ENCODE measurements at places on chromosomes 3 and 15. TPM values are rescaled to one million over a fixed set of nuclear protein-coding genes. Genes with fewer than 3 reads are reported as not detected.

The TARS3 gene
- total RNA-seq = 10.6 TPM

GRCh38 chr3:26236531-26236930 is 386.0 kb upstream of the LRRC3B start:
- H3K4me1 ChIP-seq = 0 out of 2 replicates have a peak, but pooled peaks cover 2% of the 10 kb centered on the region
- H3K36me3 ChIP-seq = no peaks in the 10 kb centered on the region
- H3K4me3 ChIP-seq = no peak overlapping the region
- no peak overlapping the region for H3K27ac ChIP-seq
- no peaks in the 10 kb centered on the region for H3K27me3 ChIP-seq

DNA sequence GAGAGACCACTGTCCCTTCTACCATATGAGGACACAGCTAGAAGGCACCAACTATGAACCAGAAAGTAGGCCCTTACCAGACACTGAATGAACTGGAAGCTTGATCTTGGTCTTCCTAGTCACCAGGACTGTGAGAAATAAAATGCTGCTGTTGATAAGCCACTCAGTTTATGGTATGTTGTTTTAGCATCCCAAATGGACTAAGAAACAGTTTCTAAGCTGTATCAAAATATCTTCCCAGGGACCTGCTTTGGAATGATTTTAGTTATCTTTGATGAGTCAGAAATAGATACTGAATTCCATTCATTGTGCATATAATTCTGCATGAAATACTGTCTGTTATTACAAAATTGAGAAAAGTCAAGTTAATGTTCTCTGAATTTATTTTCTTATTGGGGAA is 18.6 kb downstream of the WDR76 start:
- H3K4me3 ChIP-seq = no peak overlapping the region
- no peak overlapping the region for H3K27ac ChIP-seq
- DNase-seq = no peak

The SKOR1 gene
- 0.11 TPM for total RNA-seq

The XIRP1 gene
- not detected for total RNA-seq

DNA sequence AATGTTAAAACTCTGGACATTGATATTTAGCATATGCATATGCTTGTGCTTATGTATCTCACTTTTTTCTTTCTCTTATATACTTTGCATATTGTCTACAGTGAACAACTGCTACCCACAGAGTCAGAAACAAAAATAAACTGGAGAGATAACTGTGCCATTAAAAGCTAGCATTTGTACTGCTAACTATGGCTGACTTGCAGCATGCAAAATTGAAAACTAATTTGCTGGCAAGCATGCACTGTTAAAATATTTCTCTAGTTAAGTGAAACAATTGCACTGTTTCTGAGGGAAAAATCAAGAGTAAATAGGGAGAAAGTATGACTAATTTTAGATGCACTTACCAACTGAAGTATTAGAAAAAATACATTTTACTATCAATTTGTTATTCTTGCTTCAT is 177.8 kb downstream of the CBLB start:
- H3K4me3 ChIP-seq = no peak overlapping the region
- no peaks in the 10 kb centered on the region for H3K27me3 ChIP-seq
- H3K36me3 ChIP-seq = peaks cover 6% of the 10 kb centered on the region
- H3K4me1 ChIP-seq = peaks cover 4% of the 10 kb centered on the region
- DNase-seq = no peak

DNA sequence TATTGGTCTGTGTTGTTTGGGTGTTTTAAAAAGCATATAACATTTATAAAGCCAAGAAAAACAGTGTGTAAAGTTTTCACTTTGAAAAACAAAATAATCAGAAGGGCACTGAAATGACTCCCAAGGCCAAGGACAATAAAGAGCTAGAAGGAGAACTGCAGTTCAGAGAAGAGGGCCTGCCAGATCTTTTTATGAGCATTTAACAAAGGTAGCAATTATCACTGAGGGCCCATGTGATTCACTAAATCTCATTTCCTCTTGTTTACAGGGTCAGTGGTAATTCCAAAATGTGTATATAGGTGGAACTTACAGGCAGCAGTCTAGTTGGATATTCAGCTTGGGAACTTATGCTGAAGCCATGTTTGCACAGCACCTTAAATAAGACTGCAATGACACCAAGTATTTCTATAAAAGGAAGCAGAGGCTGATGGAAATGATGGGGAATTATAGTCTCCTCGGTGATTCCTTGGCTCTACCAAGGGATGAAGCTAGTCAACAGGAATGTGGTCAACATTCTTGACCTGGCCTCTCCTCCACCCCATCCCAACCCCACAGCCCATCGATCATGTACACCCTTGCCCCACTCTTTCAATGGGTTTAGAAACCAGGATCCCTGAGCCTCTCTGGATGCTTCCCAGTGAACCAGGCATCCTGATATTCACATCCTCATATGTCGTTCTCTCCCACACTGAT is 54.4 kb upstream of the THUMPD3 start:
- H3K36me3 ChIP-seq = no peaks in the 10 kb centered on the region
- DNase-seq = no peak
- H3K27ac ChIP-seq = no peak overlapping the region
- H3K4me3 ChIP-seq = no peak overlapping the region
- no peaks in the 10 kb centered on the region for H3K4me1 ChIP-seq
- no peaks in the 10 kb centered on the region for H3K27me3 ChIP-seq

DNA sequence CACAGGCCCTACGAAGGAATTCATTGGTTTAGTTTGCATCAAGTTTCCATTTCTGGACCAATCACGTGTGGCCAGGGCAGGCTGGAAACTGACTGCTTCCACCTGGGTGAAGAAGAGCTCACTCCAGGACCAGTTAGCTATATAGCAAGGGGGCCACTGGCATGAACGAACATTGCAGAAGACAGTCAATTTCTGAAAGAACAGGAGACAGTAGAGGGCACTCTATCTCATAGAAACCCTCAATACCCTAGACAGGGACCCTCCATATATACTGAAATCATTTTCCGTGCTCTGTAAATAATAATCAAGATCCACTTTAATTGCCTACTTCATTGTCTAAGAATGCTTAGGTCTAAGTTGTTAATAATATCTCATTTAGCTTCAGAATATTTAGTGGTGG is 215.6 kb downstream of the CADPS start:
- H3K27ac ChIP-seq = no peak overlapping the region
- 0 out of 2 replicates have a peak, but pooled peaks cover 3% of the 10 kb centered on the region for H3K4me1 ChIP-seq
- H3K4me3 ChIP-seq = no peak overlapping the region
- no peaks in the 10 kb centered on the region for H3K36me3 ChIP-seq
- DNase-seq = no peak

- H3K27ac ChIP-seq = no peak overlapping the region
- no peak overlapping the region for H3K4me3 ChIP-seq
- H3K27me3 ChIP-seq = no peaks in the 10 kb centered on the region
Observed at GRCh38 chr3:150985711-150986110, 13.2 kb upstream of the CLRN1 start.

DNA sequence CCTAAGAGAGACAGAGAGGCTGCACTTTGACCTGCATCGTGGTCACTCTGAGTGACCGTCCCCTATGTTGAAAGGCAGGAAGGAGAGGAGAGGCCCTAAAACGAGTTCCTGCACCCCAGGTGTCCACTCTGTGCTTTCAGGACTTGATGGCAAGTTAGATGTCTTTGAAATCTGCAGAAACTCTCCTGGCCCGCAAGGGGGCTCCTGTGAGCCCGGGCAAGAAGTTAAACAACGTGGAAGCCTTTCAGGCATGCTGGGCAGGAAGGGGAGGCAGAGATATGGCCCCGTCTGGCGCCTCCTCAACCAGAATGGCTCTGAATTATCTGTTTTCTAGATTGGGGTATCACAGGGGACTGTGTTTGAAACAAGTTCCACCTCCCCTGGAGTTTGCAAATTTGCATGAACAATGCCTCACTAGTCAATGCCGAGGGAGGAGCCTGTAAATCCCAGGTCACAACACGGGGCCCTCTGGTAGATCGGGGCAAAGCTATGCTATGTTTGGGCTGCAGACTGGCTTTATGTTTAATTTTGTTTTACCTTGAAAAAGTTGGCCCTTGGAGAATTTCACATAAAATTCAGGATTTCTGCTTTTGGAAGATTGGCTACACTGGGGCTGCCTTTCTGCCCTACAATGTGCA is 9.8 kb downstream of the CTXND1 start:
- H3K4me3 ChIP-seq = no peak overlapping the region
- H3K36me3 ChIP-seq = no peaks in the 10 kb centered on the region
- peak; percentile 73 for DNase-seq
- H3K4me1 ChIP-seq = peaks cover 8% of the 10 kb centered on the region

The NRROS gene
- 5.1 TPM for total RNA-seq

- no peaks in the 10 kb centered on the region for H3K27me3 ChIP-seq
- H3K36me3 ChIP-seq = peaks cover 2% of the 10 kb centered on the region
- DNase-seq = no peak
- H3K27ac ChIP-seq = no peak overlapping the region
- H3K4me3 ChIP-seq = no peak overlapping the region
Observed at GRCh38 chr15:61655881-61656280, 404.4 kb downstream of the VPS13C start.

All from WTC11 (cell line).